ENCODE measurements at places on chromosomes 1 and 21.

DNA sequence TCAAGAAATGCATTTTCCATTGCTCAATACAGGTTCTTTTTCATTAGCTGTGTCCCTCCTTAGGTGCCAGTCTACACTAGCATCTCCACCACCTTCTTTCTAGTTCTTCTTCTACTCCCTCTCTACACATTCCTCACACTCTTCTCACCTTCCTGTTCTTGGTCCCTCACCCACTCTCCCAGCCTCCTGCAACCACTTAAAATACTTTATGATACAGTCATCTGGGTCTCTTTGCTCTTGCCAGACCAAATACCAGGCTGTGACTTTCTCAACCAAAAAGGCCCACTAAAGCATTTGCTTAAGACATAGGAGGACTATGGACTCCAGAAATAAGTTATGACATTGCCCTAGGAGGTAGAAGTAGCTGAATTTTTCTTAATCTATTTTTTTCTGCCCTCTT is 35.1 kb downstream of the PIGM start:
- no peak overlapping the region for H3K27ac ChIP-seq
- DNase-seq, result no peak
- no peak overlapping the region for H3K4me3 ChIP-seq
- no peaks in the 10 kb centered on the region for H3K27me3 ChIP-seq
- no peaks in the 10 kb centered on the region for H3K36me3 ChIP-seq
- no peaks in the 10 kb centered on the region for H3K4me1 ChIP-seq

DNA sequence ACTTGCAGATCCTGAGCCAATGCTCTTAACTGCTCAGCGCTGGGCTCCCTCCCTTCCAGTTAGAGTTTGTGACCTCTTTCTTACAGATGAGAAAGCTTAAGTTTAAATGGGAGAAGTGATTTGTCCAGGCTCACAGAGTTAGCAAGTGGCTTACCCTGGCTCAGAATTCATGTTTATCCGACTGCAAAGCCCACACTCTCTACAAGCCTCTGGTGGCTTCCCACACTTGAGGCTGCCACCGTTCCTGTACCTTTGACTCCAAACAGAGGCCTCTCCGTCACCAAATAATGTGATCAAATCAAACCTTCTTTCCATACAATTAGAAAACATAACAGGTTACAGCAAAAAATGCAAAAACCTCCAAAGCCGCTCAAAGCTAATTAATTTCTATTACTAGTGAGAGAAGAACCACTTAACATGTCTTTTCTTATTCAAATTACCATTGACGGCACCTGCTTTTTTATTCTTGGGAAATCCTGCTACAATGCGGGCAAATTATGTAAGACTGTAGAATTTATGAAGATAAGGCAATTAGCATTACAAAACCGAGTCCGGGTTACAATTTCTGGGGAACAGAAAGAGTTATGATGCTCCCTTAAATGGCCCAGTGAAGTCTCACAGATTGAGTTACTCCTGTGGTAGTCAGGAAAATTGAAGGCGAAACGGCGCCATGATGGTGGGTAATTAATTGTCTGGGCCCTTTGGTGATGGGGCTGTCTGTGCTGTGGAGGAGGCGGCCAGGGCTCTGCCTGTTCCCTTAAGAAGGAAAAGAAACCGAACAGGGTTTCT is 324.3 kb upstream of the POU3F1 start:
- DNase-seq, result no peak
- no peak overlapping the region for H3K4me3 ChIP-seq
- peaks cover 4% of the 10 kb centered on the region for H3K4me1 ChIP-seq
- no peaks in the 10 kb centered on the region for H3K36me3 ChIP-seq
- H3K27ac ChIP-seq, result no peak overlapping the region

GRCh38 chr1:61289232-61290098 is 207.1 kb downstream of the NFIA start:
- H3K27me3 ChIP-seq, result no peaks in the 10 kb centered on the region
- H3K4me1 ChIP-seq, result peaks cover 4% of the 10 kb centered on the region
- no peak overlapping the region for H3K4me3 ChIP-seq
- no peaks in the 10 kb centered on the region for H3K36me3 ChIP-seq
- no peak overlapping the region for H3K27ac ChIP-seq

DNA sequence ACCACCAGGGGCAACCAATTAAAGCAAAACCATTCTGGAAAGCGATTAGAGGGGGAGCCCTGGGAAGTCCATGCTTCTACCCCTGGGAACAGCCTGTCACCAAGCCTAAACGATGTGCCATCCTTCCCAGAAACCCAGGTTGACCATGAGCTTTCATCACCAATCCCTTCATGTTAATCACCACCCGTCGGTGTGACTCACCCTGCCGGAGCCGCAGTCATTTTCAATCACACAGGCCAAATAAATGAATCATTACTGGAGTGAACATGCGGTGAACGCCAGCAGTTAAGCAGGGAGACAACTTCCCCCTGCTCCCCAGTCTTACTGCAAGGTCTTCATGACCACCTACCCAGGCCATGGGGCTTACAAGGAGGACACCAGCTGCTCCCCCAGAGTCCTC is 308.8 kb downstream of the AJAP1 start:
- H3K36me3 ChIP-seq, result no peaks in the 10 kb centered on the region
- H3K27ac ChIP-seq, result no peak overlapping the region
- H3K4me3 ChIP-seq, result no peak overlapping the region
- H3K27me3 ChIP-seq, result peaks cover 94% of the 10 kb centered on the region
- no peaks in the 10 kb centered on the region for H3K4me1 ChIP-seq

GRCh38 chr1:8252266-8252951 is 65.5 kb upstream of the SLC45A1 start:
- no peaks in the 10 kb centered on the region for H3K36me3 ChIP-seq
- peaks cover 83% of the 10 kb centered on the region for H3K27me3 ChIP-seq
- no peak overlapping the region for H3K4me3 ChIP-seq
- no peak overlapping the region for H3K27ac ChIP-seq

DNA sequence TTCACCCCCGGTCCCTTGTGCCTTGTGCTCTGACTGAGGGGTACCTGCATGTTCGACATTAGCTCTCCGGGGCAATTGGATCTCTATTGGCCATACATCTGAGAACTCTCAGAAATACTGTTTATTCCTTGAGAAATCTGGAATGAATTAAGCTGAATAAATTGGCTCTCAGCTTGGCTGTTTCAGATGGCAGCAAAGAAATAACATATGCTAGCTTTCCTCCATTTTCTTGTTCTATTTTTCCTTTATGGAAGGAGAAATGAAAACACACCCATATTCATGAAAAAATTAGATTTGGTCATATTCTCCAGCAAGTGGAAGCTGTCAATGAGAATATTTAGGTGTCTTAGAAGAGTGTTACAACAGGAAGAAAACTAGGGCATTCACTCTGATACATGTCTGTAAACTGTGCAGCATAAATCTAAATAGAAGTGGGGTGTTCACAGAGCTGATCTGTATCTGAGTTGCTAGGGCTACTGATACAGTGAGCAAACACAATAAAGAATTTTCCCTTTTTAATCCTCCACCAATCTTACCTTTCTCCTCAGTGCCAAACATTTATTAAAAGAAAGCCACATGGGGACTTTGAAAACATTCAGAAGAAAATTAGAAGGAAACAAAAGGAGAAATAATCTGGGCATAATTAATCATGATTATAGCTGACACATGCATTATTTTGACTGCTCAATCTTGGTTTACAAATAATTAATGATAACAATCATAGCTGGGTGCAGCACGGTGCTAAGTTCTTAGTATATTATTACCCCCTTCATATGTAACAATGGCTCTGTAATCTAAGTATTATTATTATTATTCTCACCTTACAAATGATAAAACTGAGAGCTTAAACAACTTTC is 671.9 kb upstream of the USP24 start:
- H3K36me3 ChIP-seq, result no peaks in the 10 kb centered on the region
- H3K4me1 ChIP-seq, result no peaks in the 10 kb centered on the region
- DNase-seq, result no peak
- H3K4me3 ChIP-seq, result no peak overlapping the region
- H3K27me3 ChIP-seq, result no peaks in the 10 kb centered on the region

GRCh38 chr1:33828654-33829053 is 35.2 kb upstream of the HMGB4 start:
- DNase-seq, result no peak
- H3K36me3 ChIP-seq, result no peaks in the 10 kb centered on the region
- no peak overlapping the region for H3K4me3 ChIP-seq
- H3K27ac ChIP-seq, result no peak overlapping the region
- no peaks in the 10 kb centered on the region for H3K4me1 ChIP-seq

DNA sequence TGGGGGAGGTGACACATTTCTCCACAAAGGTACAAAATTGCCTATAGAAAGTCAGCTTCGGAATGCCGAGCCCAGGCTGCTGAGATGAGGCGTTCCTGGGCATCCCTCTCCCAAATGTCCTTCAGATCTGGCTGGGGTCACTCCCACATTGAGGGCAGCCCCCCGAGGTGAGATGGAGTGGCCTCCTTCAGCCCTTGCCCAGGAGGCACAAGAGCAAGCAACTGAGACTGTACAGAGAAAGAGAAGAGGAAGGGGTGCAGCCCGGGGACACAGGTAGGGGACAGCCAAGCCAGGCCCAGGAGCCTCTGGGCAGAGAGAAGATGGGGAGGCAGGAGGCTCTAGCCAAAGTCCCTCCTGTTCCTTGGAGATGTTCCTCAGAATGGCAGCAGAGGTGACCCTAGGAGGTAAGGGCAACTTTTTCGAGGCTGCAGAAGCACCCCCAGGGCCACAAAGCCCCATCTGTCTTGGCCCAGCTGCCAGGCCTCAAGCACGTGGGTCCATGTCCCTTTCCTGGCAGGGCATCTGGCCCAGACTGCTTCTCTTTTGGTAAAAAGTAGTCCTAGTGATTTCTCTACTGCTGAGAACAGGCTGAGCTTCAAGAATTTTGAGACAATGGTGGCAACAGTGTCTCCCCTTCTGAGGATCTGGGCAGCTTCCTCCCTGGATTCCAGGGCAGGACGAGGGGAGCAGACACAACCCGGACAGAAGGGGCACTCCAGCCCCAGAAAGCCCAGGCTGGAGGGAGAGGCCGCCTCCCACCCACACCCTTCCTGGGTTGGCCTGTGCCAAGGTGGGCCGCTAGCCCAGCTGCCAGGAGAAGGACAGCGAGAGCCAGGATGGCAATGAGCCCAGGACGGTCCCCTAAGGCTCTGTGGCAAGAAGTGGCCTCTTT is 68.0 kb downstream of the LRRN2 start:
- H3K4me1 ChIP-seq, result no peaks in the 10 kb centered on the region
- H3K27me3 ChIP-seq, result no peaks in the 10 kb centered on the region
- H3K27ac ChIP-seq, result no peak overlapping the region
- no peak for DNase-seq
- H3K4me3 ChIP-seq, result no peak overlapping the region
- H3K36me3 ChIP-seq, result no peaks in the 10 kb centered on the region

- no peak overlapping the region for H3K4me3 ChIP-seq
- no peak overlapping the region for H3K27ac ChIP-seq
- H3K27me3 ChIP-seq, result no peaks in the 10 kb centered on the region
- no peak for DNase-seq
- H3K4me1 ChIP-seq, result no peaks in the 10 kb centered on the region
Measured at GRCh38 chr1:78408810-78409209, 82.0 kb upstream of the PTGFR start.

DNA sequence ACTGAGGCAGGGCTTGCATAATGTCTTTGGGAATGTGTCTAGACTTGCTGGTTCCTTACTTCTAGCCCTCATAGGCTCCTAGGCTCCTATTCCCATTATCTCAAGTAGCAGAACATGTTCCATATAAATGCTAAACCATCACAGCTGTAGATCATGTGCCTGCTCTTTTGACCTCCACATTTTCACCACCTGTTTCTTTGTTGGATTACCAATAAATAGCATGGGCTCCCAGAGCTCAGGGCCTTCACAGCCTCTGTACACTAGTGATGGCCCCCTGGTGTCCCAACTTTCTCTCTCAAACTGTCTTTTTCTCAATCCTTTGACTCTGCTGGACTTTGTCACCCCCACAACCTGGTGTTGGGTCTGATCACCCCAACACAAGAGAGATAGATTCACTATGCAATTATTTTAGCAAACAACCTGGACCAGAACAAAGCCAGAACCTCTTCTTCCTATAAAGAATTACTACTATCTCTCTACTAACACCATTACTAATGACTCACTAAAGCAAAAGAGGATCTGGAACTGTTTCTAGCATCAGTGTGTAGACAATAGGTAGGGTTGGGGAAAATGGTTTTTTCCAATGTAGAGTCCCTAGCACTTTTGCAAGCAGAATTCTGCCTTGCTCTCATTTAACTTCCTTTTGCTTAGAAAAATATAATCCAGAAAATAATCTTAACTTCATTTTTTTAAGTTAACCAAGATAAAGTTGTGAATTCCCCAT is 51.7 kb downstream of the WLS start:
- H3K36me3 ChIP-seq, result no peaks in the 10 kb centered on the region
- no peak for DNase-seq
- H3K4me3 ChIP-seq, result no peak overlapping the region
- H3K27me3 ChIP-seq, result no peaks in the 10 kb centered on the region

- H3K4me3 ChIP-seq, result no peak overlapping the region
- no peaks in the 10 kb centered on the region for H3K36me3 ChIP-seq
- DNase-seq, result no peak
- H3K27me3 ChIP-seq, result peaks cover 43% of the 10 kb centered on the region
- H3K4me1 ChIP-seq, result no peaks in the 10 kb centered on the region
Measured at GRCh38 chr1:33821291-33821690, 42.6 kb upstream of the HMGB4 start.

DNA sequence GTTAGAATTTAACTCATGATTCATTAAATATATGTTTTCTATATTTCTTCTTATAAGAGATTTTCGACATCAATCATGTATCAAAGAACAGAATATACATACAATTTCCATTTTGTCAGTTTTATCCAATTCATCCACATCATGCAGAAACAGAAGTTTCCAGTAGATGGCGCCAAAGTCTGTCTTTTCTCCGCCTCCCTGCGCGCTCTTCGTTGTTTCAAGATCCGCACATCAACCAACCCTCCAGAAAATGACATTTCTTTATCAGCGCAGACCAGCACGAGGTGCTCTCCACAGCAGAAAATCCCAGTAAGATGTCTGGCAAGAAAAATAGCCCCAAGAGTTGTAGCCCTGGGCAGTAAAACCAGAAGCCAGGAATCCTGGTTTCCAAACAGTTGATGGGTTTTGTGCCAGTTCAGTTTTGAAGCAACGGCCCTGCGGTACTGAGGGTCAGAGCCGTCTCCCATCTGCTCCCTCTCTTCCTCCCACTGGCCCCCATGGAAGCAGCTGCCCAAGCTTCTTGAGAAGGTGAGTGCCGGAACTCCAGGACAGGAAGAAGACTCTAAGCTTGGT is 38.6 kb upstream of the GPR137B start:
- no peaks in the 10 kb centered on the region for H3K36me3 ChIP-seq
- no peak overlapping the region for H3K4me3 ChIP-seq
- H3K27me3 ChIP-seq, result 0 out of 2 replicates have a peak, but pooled peaks cover 5% of the 10 kb centered on the region
- no peak overlapping the region for H3K27ac ChIP-seq
- no peaks in the 10 kb centered on the region for H3K4me1 ChIP-seq
- peak; percentile 56 for DNase-seq

DNA sequence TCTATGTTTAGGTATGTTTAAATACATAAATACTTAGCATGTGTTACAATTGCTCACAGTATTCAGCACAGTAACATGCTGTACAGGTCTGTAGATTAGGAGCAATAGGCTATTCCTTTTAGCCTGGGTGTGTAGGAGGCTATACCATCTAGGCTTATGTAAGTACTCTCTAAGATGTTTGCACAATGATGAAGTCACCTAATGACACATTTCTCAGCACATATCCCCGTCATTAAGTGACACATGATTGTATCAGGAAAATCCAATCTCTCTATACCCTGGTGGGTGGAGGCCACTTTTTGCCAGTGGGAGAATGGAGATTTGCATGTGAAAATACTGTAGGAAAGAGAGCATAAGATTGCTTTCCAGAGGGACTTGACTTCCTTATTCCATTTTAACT is 5.5 kb upstream of the TEDDM1 start:
- H3K4me1 ChIP-seq, result no peaks in the 10 kb centered on the region
- no peak overlapping the region for H3K4me3 ChIP-seq

GRCh38 chr21:41706678-41707077 is 60.2 kb downstream of the RIPK4 start:
- no peaks in the 10 kb centered on the region for H3K36me3 ChIP-seq
- no peak for DNase-seq
- peaks cover 40% of the 10 kb centered on the region for H3K27me3 ChIP-seq
- H3K4me1 ChIP-seq, result no peaks in the 10 kb centered on the region
- H3K27ac ChIP-seq, result no peak overlapping the region
- H3K4me3 ChIP-seq, result no peak overlapping the region
